ENCODE measurements at places on chromosomes 3 and 15.

DNA sequence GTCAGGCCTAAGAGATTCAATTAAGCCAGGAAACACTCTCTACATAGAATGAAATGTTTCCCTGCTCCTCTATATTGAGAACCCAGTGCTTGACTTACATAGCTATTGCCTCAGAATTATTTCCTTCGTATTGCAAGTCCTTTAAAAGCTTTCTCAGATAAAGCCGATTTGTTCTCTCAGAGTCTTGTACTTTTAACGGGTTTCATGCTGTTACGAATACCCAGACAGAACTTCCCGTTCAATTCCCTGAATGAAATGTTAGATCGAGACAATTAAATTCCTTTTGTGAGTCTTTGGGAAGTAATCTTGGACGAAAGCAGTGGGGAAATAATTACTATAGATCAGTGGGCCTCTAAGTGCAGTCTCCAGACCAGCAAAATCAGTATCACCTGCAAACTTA lies 102.8 kb upstream of the CHL1 start:
- no peak for DNase-seq

- no peak for DNase-seq
Observed at GRCh38 chr3:99641982-99642381, 3.6 kb downstream of the COL8A1 start.

GRCh38 chr3:39132096-39133092 lies 21.0 kb downstream of the CSRNP1 start:
- no peak for DNase-seq

DNA sequence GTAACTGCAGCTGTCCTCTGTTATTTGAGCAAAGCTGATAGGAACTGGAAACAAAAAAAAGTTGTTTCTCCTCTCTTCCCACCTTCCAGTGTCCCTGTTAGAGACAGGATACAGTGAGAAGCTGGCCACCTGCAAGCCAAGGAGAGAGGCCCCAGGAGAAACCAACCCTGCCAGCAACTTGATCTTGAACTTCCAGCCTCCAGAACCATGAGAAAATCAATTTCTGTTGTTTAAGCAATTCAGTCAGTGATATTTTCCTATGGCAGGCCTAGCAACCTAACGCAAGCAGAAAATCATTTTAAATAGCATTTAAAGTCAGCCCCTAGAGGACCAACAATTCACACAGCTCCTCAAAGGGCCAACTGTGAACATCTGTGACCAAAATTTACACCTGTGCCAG lies 291.3 kb downstream of the OXSM start:
- DNase-seq, result no peak

DNA sequence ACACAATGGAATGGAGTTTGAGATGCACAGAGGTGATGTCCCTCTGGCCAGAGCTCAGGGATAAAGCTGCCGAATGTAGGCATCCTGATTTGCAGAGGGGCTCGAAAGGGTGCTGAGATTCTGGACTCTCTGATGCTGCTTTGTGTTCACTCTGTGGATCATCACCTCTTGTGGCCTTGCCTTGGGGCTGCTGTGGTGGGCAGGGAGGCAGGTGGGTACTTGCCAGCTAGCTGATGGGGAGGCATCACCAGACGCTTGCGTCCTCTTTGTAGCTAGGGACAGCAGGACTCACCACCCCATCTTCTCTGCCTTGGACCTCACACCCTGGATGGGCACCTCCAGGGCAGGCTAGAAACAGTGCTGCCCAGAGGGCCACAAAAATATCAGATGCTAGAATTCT lies 14.6 kb upstream of the RASGRF1 start:
- no peak for DNase-seq

DNA sequence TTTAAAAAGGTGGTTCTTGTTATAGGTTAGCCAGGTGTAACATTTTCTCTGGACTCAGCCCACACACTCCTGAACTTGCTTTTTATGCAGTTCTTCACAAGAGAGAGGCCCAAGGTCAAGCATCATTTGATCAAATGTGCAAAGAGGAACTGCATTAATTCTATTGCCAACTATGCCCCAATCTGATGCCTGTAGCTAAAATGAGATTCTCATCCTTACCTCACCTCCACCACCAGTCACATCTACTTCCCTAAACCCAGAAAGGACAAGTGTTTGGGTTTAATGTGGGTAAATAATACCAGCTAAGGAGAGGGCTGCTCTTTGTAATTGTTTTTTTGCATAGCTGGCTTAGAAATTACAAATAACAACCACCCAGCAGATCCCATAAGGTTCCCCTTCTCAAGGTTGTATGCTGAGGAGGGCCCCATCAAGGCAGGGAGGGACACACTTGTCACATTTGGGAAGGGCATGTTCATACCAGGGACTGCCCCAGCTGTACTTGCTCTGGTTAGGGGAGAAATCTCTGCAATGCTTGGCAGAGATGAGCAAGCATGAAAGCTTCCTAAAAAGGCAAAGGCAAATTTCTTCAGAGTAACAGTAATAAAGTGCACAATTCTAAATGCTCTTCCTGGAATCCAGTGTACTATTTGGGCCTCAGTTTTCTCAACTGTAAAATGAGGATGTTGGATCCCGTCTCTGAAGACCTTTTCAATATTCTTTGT lies 76.2 kb downstream of the TGFBR2 start:
- DNase-seq, result no peak

DNA sequence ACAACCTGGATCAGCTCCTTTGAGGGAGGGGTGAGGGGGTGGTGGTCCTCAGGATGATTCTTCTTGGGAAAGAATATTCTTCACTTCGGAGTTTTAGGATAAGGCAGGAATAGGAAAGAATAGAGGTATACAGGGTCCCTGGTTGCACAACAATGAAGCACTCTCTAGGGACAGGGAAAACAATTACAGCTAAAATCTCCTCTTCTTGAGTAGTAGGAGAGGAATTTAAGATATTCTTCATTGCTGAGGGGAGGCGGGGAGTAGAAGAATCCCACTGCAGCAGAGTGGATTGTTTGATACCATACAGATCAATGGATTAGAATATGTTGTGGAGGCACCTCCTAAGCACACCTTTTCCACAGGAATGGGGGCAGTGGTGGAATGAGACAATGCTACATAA lies 20.5 kb downstream of the SLC9C1 start:
- DNase-seq, result no peak

Data from M059J (cell line).